ENCODE measurements at places on chromosomes 12 and 14.
A peak's percentile ranks its signal among the peaks of the same experiment; 100 is the strongest.

GRCh38 chr12:98653866-98654493, 8.9 kb downstream of the APAF1 start:
- peak; percentile 78 for DNase-seq

DNA sequence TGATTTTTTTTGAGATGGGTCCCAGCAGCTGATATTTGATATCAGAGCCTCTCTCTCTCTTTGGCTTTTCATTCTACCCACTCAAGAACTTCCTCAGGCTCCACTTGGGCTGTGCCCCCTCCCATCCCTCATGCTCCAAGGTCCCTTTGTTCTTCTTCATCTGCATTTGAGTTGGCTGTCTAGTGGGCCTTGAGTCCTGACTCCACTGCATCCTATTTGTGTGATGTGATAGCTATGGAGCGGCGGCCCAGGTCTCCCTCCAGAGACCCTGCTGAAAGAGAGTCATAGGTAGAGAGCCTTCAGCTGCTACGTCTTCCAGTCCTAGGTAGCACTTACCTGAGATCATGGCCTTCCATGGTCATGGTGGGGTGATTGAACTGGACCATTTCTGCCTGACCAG, 123.1 kb upstream of the VRK1 start:
- no peak for DNase-seq

DNA sequence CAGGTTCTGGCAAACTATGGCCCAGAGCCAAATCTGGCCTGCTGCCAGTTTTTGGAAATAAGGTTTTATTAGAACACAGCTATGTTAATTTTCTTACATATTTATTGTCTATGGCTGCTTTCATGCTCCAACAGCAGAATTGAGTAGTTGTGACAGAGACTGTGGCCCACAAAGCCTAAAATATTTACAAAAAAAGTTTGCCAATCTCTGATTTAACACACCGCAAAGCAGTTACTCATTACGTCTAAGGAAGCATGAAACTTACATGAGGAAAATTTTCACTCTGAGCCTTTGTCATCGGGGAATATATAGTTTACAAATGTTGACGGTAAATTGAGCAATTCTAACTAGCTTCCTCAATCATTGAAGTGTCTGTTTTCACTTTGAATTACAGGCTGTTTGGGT, 96.5 kb downstream of the UNC79 start:
- DNase-seq: peak; percentile 75

GRCh38 chr12:106136263-106136662, 2.5 kb downstream of the NUAK1 start:
- DNase-seq: peak; percentile 92

GRCh38 chr14:99590746-99591555, 13.1 kb downstream of the CCDC85C start:
- peak; percentile 74 for DNase-seq

DNA sequence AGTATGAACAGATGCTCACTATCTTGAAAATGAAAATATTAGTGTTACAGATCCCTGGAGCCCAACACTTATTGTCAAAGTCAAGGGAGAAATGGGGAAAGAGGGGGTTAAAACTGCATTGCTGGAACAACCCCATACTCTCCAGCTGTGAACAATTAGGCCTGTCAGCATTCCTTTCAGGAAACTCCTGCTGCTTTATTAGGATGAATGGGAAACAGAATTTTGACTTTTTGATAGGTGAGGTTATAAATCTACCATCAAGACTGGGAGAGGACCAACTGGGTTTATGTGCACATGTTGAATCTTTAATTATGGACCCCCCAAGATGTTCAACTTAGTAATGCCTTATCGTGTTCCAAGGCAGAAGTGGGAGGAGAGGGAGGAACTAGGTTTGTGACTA, 85.0 kb downstream of the TMTC1 start:
- no peak for DNase-seq
